ENCODE measurements at places on chromosomes 12 and 14.
A peak's percentile ranks its signal among the peaks of the same experiment; 100 is the strongest.

- DNase-seq = no peak
These were observed 66.2 kb downstream of the PRMT8 start for GRCh38 chr12:3557116-3557697.

DNA sequence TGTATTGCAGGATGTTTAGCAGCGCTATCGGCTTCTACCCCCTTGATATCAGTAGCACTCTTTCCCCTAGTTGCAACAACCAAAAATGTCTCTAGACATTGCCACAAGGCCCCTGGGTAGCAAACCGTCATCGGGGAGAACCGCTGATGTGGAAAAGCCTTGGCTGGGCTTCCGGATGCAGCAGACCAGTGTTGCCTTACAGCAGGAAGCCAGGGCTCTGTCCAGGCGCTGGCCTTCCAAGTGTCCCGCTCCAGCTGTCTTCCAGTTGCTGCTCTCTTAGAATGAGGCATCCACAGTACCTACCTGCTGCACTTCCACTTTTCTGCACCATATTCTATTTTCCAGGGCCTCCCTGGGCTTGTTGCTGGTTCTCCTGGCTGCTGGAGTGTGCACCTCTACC lies 22.6 kb upstream of the SLC10A1 start:
- no peak for DNase-seq

- DNase-seq = no peak
These were observed 741.6 kb downstream of the FSCB start for GRCh38 chr14:43765474-43765873.

- DNase-seq = no peak
These were observed 19.8 kb downstream of the ISM2 start for GRCh38 chr14:77478796-77479195.

DNA sequence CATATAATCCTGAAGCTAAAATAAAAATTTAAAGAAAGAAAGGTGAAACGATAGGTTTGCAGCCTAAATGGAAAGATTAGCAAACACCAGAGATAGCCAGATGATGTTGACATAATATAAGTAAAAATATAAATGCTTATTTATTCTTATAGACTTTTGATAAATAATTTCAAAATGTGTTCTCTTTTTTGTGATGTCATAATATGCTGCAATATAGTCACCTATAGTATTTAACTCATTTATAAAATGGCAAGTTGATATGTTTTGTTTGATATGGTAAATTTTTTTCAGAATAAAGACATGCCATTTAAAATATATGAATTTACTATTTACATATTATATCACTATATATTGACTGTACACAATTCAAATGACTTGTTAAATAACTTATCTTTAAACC lies 813.4 kb downstream of the LRFN5 start:
- DNase-seq = no peak

- DNase-seq = no peak
These were observed 1.8 kb upstream of the WNK1 start for GRCh38 chr12:750366-751191.

DNA sequence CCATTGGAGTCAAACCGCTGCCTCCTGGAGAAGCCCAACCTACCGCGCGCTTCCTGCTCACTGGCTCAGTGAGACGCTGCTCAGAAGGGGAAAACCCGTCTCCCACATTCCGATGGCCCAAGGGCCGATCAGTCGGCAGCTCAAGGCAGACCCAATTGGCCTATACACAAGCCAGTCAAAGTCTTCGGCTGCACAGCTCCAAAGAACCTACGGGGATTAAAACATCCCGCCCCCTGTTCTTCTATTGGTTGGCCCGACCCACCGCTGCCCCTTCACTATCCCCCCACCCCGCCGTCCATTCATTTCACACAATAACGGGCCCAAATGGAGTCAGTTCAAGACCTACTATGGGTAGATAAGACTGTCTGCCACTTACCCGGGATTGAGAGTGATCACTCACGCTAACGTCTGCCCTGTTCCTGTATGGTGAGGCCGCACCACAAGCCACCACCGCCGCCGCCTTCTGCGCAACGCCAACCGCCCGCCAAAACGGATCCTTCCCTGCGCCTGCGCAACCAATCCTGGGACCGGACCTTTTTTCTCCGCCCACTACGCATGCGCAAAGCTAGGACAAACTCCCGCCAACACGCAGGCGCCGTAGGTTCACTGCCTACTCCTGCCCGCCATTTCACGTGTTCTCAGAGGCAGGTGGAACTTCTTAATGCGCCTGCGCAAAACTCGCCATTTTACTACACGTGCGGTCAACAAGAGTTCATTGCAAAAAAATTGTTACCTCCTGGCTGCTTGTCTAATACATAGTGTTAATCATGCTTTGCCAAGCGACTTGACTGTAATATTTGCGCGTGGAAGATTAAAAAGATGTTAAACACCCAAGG lies at the start of gene CBX5:
Gene CBX5 (minus strand): TSS at position 491 of the 836 bp plus-strand sequence. CDS start 22,472 bp downstream, outside the sequence.
- peak; percentile 100 for DNase-seq

GRCh38 chr12:118188690-118189371 lies 52.9 kb downstream of the PEBP1 start:
- no peak for DNase-seq

- peak; percentile 90 for DNase-seq
These were observed 29.3 kb downstream of the CD9 start for GRCh38 chr12:6229224-6230218.

DNA sequence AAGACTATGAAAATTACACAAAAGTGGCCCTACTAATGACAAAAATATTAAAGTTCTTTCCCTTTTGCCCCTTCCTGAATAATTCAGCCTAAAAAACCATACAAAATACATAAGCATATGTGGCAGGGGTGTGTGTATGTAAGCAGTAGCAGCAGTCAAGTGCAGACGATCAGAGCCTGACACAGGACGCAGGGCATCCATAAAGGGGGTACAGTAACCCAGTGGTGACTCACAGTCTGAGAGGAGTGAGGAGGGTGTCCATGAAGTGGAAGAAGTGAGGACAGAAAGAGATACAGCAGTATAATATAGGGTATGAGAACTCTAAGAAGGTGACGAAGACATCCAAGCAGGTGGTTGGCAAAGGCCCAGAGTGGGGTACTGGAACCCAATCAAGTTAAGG lies 56.7 kb downstream of the RALGAPA1 start:
- DNase-seq = no peak

All from suppressor macrophage treated with lipopolysaccharide for 1 hour (primary cell).